ENCODE measurements at places on chromosomes 5 and 9.

DNA sequence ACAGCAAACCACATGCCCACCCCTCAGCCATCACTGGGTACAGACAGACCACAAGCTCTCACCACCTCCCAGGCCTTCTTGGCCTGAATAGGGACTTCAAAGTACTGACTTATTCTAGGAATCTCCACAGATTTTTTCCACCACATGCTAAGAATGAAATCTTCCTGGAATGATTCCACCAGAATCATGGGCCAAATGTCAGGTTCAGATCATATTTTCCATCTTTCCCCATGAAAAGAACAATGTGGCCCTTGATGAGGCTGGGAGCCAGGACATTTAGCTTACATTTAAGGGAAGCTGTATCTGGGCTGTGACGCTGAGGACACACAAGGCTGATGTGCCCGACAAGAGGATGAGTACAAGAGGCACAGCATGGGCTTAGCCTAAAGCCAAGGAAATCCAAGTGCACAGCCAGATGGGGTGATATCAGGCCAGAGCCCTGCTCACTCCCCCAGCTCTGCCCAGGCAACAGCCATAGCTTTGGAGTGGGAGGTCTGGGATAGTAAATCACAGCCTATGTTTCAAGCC is 28.1 kb downstream of the ACSL6 start:
- no peak for DNase-seq

DNA sequence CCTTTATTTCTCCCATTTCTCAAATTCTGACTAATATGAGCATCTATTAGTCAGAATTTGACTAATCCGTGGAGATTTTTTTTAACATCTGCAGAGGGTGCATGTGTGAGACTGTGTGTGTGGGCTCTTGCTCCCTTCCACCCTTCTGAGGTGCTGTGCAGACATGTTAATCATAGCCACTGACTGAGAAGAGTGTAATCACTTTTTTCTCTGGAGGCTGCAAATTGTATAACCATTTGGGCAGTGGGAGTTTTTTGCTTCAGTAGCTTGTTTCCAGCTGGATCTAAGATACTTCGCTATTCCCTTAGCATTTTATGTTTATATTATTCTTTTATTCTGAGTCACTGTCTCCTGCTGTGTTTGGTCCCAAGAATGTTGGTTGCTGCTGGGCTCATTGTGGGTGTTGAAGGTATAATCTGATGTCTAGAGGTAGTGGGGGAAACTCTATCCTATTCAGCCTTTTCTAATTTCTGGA is 66.2 kb downstream of the ARHGEF28 start:
- no peak for DNase-seq

DNA sequence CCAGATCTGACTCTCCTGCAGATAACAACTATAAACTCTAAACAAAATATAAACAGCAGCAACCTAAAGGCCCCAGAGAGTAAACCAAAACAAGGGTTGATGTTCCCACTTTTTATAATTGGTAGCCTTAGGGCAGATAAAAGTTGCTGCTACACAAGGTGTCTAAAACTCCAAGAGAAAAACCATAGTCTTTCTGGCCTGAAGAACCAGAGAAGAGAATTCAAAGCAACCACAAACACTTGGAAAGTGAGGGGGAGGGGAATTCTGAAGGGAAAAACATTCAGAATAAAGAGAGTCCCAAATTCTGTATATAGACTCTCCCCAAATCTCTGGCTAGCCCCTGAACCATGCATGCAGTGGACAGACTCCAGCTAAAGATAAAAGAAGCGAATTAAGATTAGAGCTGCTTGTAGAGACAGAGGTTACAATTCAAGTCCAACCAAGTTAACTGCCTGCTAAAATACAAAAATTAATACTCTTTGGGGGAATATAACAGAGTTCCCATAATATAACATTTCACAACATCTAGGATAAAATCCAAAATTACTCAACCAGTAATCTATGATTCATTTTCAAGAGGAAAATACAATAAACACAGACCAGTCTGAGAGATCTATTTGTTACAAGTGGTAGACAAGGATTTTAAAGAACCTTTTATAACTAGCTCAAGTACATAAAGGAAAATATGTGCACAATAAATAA is 37.5 kb upstream of the RGMB start:
- DNase-seq, result no peak

- no peak for DNase-seq
These were observed 220.7 kb upstream of the IL12B start for GRCh38 chr5:159550951-159551350.

DNA sequence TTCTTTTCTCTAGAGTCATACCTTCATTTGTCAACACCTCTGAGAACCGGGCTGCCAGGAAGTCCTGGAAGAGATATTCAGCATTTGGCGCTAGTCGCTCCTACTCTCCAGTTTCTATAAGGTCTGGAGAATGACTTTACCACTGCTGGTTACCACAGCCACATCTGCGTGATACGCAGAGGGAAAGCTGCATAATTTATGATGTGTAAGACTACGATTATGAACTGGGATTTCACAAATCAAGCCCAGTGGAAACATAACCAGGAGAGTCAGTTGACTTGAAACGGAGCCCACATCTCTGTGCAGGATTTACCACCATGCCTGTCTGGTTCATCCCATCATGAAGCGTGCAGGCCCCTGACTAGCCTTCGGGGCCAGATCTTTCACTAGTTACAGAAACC is 72.6 kb downstream of the FGF1 start:
- no peak for DNase-seq

DNA sequence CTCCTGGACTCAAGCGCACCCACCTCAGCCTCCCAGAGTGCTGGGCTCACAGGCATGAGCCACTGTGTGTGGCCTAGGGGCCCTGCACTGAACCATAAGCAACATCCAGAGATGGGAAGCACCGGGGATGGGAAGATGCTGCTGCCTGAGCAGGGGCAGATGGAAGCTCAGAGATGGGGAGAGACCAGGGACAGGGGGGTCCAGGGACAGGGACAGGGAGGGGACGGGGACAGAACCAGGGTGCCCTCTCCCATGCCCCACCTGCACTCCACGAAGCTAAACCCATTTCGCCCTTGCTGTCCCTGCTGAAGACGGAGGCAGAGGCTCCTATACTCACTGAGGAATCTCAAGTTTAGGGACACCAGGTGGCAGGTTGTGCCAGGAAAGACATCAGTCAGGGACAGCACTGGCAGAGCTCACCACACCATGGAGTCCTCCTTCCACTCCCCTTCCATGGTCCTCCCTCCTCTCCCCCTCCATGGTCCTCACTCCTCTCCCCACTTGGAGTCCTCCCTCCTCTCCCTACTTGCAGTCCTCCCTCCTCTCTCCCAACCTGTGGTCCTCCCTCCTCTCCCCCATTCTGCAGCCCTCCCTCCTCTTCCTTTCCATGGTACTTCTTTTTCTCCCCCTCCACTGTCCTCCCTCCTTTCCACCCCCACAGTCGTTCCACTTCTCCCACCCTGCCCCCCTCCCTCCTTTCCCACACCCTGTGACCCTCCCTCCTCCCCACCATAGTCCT is 45.5 kb upstream of the LRRC14B start:
- DNase-seq, result no peak

GRCh38 chr5:161539016-161539415 is 7.5 kb downstream of the GABRB2 start:
- no peak for DNase-seq

DNA sequence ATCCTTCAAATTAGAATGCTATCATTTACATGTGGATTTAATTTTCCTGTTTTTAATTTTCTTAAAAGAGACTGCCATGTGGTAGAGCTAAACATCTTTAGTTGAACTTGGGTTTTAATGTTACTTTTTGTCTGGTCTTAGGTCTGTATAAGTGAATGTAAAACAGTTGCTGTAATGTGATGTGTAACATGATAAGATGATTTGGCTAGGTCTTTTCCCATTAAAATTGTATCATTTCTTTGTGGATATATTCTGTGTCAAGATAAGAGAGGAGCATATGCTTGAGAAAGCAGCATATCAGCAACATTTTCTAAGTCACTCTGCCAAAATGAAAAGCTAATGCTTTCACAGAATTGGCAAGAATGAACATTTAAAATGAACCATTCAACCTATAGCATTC is 18.5 kb downstream of the TMEM167A start:
- no peak for DNase-seq

DNA sequence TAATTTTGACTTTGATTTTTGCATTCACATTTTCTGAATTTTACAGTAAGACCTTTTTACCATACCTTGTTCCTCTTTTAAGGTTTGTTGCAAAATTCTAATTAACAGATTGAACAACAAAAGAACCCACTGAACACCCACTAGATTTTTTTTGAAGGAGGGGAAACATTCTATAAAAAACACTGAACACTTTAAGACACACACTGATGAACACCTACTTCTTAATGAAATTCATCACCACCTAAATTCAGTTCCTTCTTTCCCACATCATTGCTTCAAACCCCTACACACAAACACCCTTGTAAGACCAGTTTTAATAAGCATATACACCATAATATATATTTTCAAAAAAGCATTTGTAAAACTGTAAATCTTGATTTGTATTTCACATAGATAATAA is 559.0 kb upstream of the MEF2C start:
- no peak for DNase-seq

Measured in glomerular endothelial cell (primary cell).